Lower lobe of right lung (tissue), 2 donors: ENCODE measurements at places on chromosomes 7 and 10.

GRCh38 chr7:158941821-158942605, 85.7 kb downstream of the DYNC2I1 start:
- H3K27ac ChIP-seq, result no peak overlapping the region
- H3K4me3 ChIP-seq, result no peak overlapping the region
- DNase-seq, result no peak
- no peaks in the 10 kb centered on the region for H3K27me3 ChIP-seq
- H3K4me1 ChIP-seq, result no peaks in the 10 kb centered on the region

DNA sequence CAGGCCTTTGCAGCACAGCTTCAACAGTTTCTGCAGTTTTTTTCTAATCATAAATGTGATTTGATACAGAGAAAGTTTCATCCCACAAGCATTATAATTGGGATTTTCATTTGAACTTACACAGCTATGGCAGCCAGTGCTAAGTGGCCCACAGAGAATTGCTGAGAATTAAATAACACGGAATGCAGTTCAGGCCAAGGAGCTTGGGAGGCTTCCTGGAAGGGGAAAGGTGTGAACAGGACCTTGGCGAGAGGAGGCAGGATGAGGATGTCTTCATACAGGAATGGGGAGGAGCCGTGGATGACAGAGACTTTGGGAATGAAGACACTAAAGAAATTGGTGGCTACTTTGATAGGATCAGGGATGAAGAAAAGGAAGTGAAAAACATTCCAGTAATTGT, 95.3 kb downstream of the ZNF22 start:
- no peak overlapping the region for H3K27ac ChIP-seq
- no peak for DNase-seq
- no peaks in the 10 kb centered on the region for H3K4me1 ChIP-seq
- H3K27me3 ChIP-seq, result no peaks in the 10 kb centered on the region

DNA sequence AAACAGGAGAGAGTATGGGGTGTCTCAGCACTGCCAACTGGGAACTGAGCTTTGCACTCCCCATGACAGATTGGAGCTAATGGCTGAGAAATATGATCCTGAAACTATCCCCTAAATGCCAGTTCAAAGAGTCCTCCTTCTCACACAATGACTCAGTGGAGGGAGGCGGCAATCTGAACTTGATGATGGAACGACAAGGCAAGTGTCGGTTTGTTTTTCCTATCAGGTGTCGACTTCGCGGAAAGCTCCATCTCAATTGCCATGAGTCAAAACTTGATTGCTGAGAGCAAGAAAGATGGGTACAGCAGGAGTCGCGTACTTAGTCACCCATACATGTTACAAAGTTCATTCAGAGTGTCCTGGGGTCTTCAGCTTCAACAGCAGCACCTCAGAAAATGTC, 52.5 kb downstream of the NPY start:
- H3K36me3 ChIP-seq, result no peaks in the 10 kb centered on the region
- no peaks in the 10 kb centered on the region for H3K27me3 ChIP-seq

- no peak overlapping the region for H3K4me3 ChIP-seq
- no peak for DNase-seq
- H3K27me3 ChIP-seq, result no peaks in the 10 kb centered on the region
Measured at GRCh38 chr7:34567906-34568305, 90.1 kb upstream of the NPSR1 start.

DNA sequence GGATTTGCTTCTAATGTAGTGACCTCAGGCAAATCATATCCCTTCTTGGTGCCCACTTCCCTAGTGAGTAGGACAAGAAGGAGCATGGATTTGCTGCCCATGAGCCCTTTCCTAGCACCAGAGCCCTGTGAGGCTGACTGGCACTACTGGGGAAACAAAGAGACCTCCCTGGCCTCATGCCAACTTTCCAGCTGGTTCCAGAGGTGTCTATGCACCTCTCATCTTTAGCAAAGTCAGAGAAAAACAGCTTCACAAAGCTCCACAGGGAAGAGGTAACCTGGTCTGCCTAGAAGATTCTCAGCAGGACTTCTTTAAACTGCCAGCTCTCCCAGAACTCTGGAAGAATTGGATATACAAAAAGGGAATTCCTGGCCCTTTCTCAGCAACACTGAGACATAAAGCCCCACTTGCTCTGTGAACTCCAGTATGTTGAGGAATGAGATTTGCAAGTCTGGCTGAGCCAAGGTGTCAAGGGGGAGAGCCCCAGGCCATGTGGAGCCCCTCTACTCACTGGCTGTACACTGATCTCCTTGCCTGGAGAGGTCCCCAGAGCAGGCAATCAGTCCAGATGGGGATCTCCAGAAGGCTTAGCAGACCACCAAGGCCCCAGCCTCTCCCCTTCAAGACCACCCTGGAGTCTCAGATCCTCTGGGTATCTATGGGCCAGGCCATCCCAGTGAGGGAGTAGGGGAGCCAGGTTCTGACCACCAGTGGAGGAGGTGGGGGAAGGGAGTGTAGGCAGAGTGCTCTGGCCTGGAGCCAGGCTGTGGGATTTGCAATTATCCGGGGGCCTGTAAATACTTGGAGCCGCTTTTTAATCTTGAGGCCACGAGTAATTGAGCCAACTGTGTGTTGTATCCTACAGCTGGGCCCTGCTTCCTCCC, 24.4 kb upstream of the RBM20 start:
- H3K27ac ChIP-seq, result no peak overlapping the region
- no peaks in the 10 kb centered on the region for H3K4me1 ChIP-seq
- no peak for DNase-seq
- no peak overlapping the region for H3K4me3 ChIP-seq
- H3K36me3 ChIP-seq, result no peaks in the 10 kb centered on the region
